ENCODE measurements at places on chromosomes 16 and 17. TPM values are rescaled to one million over a fixed set of nuclear protein-coding genes. Genes with fewer than 3 reads are reported as not detected.

DNA sequence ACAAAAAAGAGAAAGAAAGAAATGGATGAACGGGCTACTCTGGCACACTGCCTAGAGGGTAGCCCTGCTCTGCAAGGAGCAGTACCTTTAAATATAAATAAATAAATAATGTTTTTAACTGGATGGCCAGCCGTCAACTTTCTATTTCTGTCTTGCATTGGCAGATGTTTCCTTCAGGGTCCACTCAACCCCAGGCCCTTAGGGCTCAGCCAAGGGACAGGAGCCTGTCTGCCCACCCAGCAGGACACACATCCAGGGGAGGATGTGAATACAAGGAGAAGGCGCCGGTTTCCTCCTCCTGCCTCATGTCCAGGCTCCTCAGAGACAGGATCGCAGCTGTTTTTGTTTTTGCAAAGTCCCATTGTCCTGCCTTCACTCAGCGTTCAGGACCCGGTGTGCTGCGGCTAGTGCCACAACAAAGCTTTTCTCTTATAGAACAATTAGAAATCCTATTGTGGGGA is 22.6 kb downstream of the TTYH2 start:
- H3K27me3 ChIP-seq: peaks cover 2% of the 10 kb centered on the region
- no peak for DNase-seq
- no peak overlapping the region for H3K4me3 ChIP-seq
- no peak overlapping the region for H3K27ac ChIP-seq
- peaks cover 6% of the 10 kb centered on the region for H3K4me1 ChIP-seq
- no peaks in the 10 kb centered on the region for H3K36me3 ChIP-seq

- DNase-seq: no peak
- H3K27me3 ChIP-seq: peaks cover 2% of the 10 kb centered on the region
- H3K27ac ChIP-seq: peak overlapping the region; percentile 96
- peak overlapping the region; percentile 92 for H3K4me3 ChIP-seq
- peaks cover 53% of the 10 kb centered on the region for H3K4me1 ChIP-seq
Measured at GRCh38 chr17:8125154-8125946, 1.4 kb upstream of the HES7 start.

DNA sequence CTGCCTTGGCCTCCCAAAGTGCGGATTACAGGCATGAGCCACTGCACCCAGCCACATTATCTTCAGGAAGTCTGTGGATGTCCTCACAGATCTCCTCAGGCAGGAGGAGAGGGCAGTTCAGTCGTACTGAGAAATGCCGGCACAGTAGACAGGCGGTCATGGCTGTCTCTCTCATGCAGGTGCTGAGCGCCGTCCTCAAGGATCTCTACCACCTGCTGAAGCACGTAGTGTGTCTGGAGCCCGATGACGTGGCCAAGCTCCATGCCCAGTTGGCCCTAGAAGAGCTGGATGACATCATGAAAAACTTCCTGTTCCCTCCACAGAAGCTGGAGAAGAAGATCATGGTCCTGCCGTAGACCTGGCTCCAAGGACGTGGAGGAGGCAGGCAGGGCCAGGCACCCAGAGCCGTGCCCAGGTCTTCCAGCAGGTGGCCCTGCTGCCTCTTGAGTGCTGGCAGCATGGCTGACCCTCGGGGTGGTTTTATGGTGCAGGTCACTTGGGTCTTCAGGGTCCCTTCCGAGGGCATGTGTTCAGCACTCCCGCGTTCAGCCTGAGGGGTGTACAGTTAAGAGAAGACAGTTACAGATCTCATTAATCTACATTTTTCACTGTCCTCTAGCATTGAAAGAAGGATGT is 22.0 kb upstream of the HAS3 start:
- no peak overlapping the region for H3K4me3 ChIP-seq
- no peak overlapping the region for H3K27ac ChIP-seq
- no peaks in the 10 kb centered on the region for H3K27me3 ChIP-seq
- no peaks in the 10 kb centered on the region for H3K36me3 ChIP-seq
- H3K4me1 ChIP-seq: peaks cover 4% of the 10 kb centered on the region
- no peak for DNase-seq

DNA sequence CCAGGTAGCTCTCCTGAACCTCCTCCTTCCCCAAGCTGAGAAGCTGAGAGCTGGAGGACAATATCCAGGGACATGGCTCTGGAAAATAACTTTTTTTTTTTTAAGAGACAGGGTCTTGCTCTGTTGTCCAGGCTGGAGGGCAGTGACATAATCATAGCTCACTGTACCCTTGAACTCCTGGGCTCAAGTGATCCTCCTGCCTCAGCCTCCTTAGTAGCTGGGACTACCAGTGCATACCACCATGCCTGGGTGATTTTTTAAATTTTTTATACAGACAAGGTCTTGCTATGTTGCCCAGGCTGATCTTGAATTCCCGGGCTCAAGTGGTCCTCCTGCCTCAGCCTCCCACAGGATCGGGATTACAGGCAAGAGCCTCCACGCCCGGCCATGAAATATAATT is 6.2 kb downstream of the SLC46A1 start:
- H3K27ac ChIP-seq: no peak overlapping the region
- H3K27me3 ChIP-seq: no peaks in the 10 kb centered on the region
- no peaks in the 10 kb centered on the region for H3K36me3 ChIP-seq
- no peak overlapping the region for H3K4me3 ChIP-seq

DNA sequence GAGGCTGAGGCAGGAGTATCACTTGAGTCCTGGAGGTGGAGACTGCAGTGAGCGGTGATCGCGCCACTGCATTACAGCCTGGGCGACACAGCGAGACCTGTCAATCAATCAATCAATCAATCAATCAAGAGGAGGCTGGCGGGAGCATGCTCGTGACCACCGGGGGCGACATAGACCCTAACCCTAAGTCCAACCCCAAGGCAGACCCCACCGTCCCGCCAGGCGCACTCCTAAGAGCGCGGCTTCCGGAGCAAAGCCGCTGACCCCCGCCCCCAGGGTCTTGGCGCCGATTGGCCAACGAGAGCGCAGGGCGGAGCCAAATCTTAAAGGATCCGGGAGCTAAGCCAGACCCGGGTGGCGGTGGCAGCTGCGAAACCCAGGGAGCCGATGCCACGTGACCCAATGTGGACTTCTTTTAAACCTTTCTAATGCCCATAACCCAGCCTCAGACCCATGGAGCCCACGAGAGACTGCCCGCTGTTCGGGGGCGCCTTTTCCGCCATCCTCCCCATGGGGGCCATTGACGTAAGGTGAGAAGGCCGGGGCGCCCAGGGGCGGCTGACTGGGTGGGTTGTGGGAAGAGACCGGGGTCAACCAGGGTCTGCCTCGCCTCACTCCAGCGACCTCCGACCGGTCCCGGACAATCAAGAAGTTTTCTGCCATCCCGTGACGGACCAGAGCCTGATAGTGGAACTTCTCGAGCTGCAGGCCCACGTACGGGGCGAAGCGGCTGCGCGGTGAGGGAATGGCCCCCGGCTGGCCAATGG is at the start of gene RANGRF:
TSS of gene RANGRF (plus strand) at position 335 of the 767 bp plus-strand sequence. CDS start at position 454, 119 bp downstream.
- H3K4me3 ChIP-seq: peak within 1 kb of the TSS; percentile 93
- no peak for DNase-seq
- H3K27ac ChIP-seq: peak within 1 kb of the TSS; percentile 96

GRCh38 chr16:46884513-46885293 is 541 bp downstream of the GPT2 start:
- peaks cover 45% of the 10 kb centered on the region for H3K4me1 ChIP-seq
- H3K27me3 ChIP-seq: peaks cover 1% of the 10 kb centered on the region
- no peak for DNase-seq
- peaks cover 4% of the 10 kb centered on the region for H3K36me3 ChIP-seq

DNA sequence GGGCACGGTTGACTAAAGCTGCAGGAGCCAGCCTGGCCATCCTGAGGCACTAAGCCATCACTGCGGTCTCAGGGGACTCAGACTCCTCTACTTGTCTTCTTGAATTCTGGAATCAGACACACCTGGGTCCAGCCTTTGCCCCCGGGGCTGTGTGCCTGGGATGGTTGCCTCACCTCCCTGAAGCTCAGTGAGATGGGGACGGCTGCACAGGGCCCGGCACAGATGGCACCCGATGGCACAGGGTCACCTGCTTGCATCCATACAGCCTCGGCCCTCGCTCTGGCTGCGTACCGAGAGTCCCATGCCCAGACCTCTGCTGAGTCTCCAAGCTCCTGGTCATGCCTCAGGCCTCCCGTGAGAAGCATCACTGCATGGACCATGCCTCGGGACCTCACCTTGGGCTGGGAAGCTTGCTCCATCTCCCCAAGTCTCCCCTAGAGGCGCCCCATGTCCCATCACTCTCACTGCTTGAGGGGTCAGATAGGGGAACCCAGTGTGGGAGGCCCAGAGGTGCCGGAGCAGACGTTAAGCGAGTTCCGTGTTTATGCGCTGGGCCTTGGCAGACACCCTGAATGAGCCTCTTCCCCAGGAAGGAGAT is 316.3 kb downstream of the SEC14L1 start:
- no peak for DNase-seq
- no peaks in the 10 kb centered on the region for H3K27me3 ChIP-seq
- H3K4me3 ChIP-seq: no peak overlapping the region
- no peak overlapping the region for H3K27ac ChIP-seq
- H3K4me1 ChIP-seq: peaks cover 50% of the 10 kb centered on the region

Gene GFER
- 17.5 TPM for total RNA-seq

Gene NLRC3
- 0.12 TPM for total RNA-seq

Gene HAS3
- 1.4 TPM for total RNA-seq

DNA sequence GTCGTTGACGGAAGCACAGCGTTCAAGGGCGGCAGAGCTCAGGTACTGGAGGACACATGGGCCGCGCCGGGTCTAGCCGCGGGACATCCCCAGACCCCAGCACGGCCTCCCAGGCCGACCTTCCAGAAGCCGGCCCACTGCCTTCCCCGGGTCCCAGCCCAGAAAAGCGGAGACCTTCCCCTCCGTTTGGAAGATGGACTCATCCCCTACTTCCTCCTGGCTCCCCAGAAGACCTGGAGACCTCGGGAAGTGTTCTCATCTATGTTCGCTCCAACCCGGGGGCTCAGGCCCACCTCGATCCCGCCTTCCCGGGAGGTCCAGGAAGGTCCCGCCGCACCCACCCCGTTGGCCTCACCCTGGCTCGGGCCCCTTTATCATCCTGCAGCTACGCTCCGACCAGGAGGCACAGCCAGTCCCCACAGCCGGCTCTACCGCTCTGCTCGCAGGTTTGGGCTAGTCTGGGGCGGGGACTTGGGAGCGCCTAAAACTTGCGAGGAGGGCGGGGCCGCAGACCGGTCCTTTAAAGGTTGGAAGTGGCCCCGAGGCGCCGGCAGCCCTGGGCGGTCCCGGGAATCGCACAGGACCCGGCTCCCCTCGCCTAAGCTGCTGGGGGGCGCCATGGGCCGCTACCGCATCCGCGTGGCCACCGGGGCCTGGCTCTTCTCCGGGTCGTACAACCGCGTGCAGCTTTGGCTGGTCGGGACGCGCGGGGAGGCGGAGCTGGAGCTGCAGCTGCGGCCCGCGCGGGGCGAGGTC is at the start of gene ALOX12:
TSS of gene ALOX12 (plus strand) at position 550 of the 756 bp plus-strand sequence. CDS start at position 619, 69 bp downstream.
- H3K4me1 ChIP-seq: peaks cover 5% of the 10 kb centered on the region
- no peak within 1 kb of the TSS for H3K27ac ChIP-seq
- H3K36me3 ChIP-seq: peaks cover 23% of the 10 kb centered on the region

DNA sequence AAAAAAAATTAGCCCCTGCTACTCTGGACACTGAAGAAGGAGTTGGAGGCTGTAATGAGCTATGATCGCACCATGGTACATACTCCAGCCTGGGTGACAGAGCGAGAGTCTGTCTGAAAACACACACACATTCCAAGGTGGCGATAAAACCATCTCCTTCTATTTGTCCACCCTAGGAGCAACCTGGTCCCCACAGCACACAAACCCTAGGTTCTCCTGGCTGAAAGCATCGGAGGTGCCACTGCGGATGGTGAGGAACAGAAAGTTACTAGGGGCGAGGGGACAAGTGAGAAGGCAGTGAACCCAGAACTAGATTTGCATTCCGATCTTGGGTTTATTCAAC is 1.4 kb upstream of the ECI1 start:
- H3K4me3 ChIP-seq: no peak overlapping the region
- no peak for DNase-seq
- H3K27ac ChIP-seq: peak overlapping the region; percentile 64

GRCh38 chr17:1714427-1714979 is 4.3 kb upstream of the TLCD2 start:
- H3K27me3 ChIP-seq: no peaks in the 10 kb centered on the region
- DNase-seq: no peak
- H3K27ac ChIP-seq: peak overlapping the region; percentile 91
- peaks cover 29% of the 10 kb centered on the region for H3K36me3 ChIP-seq
- H3K4me1 ChIP-seq: peaks cover 54% of the 10 kb centered on the region
- peak overlapping the region; percentile 97 for H3K4me3 ChIP-seq
